ENCODE measurements at places on chromosomes 1 and 21.

DNA sequence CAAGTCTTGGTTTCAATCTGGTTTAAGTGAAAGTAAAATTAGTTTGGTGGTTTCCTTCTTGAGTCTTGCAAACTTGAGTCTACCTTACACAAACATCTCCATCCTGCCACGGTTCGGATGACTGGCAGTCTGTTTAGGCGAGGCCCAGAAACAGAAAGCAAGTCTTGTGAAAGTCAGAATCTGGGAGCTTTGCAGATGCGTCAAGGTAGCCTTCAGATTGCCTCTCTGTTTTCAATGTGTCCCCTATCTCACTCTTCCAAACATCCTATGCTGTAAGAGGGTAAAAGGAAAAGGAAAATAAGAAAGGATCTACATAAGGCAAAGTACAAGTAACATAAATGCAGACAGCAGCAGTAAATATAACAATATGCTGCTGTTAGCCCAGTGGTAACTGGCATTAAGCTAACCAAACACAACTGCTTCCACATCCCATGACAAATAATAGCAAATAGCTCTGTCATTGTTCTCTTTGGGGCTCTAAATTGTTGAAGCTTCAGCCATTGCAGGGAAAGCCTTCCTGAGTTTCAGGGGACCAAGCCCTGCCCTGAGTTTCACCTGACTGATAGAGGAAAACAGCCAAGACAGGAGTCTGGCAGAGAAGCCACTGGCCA lies 26.2 kb upstream of the C1orf105 start:
- DNase-seq: no peak

DNA sequence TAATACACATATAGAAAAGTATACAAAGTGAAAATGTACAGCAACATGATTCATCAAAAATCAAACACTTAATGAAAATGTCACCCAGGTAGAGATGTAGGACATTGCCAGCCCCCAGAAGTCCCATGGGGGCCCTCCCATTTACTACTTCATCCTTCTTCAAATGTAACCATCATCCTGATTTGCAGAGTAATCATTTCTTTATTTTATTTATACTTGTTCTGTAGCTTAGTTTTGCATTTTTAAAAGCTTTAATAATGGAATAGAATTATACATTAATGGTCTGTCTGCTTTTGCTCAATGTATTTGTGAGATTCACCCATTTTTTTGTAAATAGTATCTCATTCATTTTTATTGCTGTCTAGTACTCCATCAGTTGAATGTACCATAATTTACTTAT lies 96.8 kb upstream of the CD55 start:
- no peak for DNase-seq

DNA sequence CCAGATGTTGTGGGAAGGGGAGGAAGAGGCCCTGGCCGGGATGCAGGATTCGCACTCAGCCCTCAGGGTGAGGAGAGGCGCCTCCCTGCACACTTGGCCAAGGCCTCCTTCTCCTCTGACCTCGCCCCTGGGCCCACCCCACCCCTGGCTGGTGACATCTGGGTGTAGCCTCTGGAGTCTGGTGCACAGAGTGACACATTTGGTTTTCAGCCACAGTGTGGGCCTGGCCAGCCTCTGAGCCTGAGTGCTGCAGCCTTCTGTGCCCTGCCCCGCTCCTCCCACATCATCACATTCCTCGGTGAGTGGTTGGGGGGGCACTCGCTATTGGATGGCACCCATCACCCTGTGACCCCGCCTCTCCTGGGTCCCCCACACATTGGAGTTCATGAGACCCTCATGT lies 45.8 kb downstream of the PRDM16 start:
- no peak for DNase-seq

DNA sequence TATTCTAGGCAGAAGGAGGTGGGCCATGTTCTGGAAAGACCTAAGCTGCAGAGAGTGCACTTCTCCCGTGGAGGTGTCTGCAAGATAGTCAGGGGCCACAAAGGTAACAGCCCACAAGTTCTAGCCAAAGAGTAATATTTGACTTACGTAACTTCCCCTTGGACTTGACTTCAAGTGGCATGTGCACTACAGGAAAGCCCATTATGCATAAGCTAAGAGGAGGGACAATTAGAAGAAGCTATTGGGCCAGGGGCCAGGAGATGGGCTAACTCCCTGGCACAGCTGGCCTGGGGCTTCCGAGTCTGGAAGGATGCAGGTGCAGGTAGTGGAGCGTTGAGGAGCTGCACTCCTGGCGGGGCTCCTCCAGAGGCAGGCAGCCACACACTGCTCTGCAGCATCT lies 58.3 kb downstream of the ERG start:
- no peak for DNase-seq

- DNase-seq: no peak
Measured at GRCh38 chr1:183435497-183435896, 17.3 kb upstream of the NMNAT2 start.

DNA sequence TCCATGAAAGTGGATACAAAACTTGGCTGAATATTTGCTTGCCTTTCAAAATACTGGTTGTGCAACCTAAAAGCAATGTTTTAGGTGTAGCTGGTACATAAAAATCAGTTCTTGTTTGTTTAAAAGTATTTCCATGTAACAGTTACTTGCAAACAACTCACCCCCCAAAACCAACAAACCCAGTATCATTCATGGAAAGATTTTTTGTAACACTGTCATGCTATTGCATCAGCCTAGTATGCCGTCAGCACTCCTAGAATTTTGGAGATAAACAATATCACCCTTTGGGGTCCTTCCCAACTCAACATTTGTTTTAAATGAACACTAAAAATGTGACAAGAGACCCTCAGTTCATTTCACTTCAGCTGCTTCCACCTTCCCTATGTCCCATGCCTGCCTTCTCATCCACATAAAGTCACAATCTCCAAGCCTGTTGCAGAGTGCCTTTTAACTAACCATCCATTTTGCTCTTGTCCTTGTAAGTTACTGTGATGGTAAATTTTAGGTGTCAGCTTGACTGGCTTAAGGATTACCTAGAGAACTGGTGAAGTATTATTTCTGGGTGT lies 425.3 kb downstream of the DUSP10 start:
- peak; percentile 64 for DNase-seq

- no peak for DNase-seq
Measured at GRCh38 chr1:55069280-55069679, 29.9 kb downstream of the PCSK9 start.

GRCh38 chr1:52880206-52880605 lies 37.6 kb downstream of the ZYG11A start:
- DNase-seq: no peak

DNA sequence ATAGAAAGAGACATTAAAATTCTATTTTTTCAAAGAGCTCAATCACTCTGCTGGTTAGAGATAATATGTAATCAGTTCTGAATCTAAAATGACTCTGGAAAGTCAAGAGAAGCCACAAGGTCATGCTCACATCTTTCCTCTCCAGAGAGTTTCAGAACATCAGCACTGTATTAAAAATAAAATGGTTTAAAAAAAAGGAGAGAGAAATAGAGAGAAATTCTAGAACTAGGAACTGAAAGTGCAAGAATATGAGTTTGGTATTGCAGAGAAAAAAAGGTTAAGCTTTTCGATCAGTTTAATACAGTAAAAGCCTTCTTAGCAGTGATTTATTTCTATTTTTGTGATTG lies 44.0 kb upstream of the DIPK1A start:
- no peak for DNase-seq

GRCh38 chr1:208848854-208849253 lies 604.7 kb upstream of the PLXNA2 start:
- DNase-seq: no peak

- no peak for DNase-seq
Measured at GRCh38 chr1:117796226-117796625, 133.2 kb downstream of the GDAP2 start.

- DNase-seq: peak; percentile 50
Measured at GRCh38 chr1:18144916-18145647, 37.5 kb downstream of the IGSF21 start.

DNA sequence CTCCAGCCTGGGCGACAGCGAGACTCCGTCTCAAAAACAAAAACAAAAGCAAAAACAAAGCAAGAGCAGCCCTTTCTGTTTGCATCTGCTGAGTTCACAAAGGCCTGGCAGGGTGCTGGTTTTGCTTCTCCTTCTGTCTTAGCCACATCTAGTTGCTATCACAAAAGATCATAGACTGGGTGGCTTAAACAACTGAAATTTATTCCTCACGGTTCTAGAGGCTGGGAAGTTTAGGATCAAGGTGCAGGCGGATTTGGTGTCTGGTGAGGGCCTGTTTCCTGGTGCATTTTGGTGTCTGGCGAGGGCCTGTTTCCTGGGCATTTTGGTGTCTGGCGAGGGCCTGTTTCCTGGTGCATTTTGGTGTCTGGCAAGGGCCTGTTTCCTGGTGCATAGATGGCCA lies 471.3 kb downstream of the CAMTA1 start:
- DNase-seq: no peak

DNA sequence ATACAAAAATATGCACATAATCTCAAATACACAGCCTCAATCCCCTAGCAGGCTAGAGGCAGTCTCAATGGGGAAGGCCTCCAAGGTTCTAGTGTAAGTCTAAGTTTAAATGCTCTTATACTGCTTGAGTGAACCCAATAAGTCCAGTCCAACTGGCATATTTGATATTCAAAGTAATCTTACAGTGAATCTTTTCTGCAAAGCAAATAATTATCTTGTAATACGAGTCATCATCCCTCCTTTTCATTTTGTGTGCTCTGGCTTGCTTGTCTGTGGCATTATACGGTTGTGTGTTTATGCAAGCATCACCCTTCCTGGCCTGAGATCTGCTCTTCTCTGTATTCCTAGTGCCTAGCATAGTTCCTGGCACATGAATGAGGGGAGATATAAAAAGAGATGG lies 166.9 kb upstream of the HMGB4 start:
- no peak for DNase-seq

GRCh38 chr1:166112425-166112824 lies 54.4 kb downstream of the FAM78B start:
- DNase-seq: no peak

- no peak for DNase-seq
Measured at GRCh38 chr1:47592296-47593012, 154.6 kb downstream of the FOXD2 start.

DNA sequence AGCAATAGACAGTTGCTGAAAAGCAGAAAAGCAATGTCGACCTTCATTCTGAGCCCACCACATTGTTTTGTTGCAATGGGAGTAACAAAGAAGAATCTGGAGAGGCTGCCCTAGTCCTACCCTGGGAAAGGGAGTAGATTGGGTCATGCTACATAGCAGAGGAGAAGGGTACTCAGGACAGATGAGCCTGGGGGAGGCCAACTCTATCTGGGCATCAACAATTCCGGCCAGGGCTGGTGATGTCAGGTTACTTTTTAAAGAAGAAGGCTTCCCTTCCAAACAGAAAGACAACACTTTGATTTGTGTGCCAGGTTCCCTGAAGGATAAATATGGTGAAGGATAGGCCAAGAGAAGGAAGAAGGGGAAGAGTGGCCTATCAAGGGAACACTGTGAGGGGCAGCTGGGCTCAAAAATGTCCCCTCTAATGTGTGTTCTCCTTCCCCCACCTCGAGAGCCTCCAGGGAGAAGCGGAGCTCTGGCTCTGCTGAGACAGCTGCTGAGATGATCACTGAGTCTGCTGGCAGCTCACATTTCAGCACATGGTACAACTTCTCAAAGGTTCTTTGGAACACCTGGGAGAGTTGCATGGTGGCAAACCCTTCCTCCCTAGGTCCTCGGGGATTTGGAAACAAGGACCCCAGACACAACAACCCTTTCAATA lies 3.2 kb upstream of the ADIPOR1 start:
- DNase-seq: no peak

GRCh38 chr1:15400627-15401026 lies 9.1 kb upstream of the EFHD2 start:
- DNase-seq: no peak

DNA sequence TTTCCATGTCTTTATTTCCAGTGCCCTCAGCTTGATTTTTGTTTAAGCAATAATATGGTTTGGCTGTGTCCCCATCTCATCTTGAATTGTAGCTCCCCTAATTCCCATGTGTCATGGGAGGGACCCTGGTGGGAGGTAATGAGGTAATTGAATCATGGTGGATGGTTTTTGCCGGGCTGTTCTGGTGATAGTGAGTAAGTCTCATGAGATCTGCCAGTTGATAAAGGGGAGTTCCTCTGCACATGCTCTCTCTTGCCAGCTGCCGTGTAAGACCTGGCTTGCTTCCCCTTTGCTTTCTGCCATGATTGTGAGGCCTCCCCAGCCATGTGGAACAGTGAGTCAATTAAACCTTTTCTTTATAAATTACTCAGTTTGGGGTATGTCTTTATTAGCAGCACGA lies 559.6 kb upstream of the ADAMTS5 start:
- DNase-seq: no peak

DNA sequence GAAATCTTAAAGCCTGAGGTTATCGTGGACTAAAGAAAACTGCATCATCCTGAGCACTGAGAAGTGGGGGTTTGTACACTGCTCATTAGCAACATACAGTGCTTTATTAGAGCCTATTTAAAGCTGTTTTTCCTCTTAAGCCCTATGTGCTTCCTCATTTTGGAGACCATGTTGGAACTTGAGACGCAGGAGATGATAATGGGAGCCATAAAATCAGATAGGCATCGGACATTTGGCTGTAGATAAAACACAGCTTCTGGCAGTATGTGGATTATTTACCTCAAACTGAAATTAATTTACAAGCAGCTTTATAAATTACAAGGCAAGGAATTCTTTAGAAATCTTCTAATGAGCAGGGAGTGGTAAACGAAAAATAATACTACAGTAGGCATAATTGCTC lies 147.7 kb upstream of the IVNS1ABP start:
- DNase-seq: no peak

DNA sequence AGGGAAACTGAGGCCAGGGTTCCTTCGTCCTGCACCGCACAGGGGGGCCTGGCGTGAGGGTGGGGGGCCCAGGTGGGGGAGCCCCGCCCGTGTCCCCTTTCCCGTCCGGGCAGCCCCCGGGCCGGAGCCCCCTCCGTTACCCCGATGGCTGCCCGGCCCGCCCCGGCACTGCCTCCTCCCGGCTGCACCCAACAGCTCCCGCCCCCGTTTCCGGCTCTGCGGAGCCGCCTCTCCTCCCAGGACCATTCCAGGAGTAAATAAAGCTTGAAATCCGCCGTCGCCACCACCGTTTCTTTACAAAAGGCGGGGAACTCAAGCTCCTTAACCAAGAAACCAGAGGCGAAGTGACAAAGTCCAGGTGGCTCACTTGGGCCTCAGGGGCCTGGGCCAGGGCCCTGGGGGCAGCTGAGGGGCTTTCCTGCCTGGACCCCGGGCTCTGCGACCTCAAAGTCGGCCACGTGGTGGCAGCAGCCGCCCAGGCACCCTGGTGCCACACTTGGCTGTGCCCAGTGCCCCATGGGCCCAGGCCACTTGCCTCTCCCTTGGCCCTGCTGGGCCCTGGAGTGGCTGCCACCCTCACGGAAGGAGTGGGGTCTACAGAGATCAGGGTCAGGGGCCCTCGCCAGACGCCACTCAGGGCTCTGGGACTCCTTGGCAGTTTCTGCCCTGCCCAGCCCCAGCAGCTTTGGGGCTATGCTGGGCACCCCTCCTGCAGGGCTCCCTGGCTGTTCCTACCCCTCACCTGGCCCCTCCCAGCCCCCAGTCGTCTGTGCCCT lies 514 bp upstream of the FAAP20 start:
- DNase-seq: peak; percentile 86

- no peak for DNase-seq
Measured at GRCh38 chr1:42128499-42128898, 24.7 kb upstream of the GUCA2B start.
